Body of pancreas (tissue), 4 donors: ENCODE measurements at places on chromosomes 16 and 17.

DNA sequence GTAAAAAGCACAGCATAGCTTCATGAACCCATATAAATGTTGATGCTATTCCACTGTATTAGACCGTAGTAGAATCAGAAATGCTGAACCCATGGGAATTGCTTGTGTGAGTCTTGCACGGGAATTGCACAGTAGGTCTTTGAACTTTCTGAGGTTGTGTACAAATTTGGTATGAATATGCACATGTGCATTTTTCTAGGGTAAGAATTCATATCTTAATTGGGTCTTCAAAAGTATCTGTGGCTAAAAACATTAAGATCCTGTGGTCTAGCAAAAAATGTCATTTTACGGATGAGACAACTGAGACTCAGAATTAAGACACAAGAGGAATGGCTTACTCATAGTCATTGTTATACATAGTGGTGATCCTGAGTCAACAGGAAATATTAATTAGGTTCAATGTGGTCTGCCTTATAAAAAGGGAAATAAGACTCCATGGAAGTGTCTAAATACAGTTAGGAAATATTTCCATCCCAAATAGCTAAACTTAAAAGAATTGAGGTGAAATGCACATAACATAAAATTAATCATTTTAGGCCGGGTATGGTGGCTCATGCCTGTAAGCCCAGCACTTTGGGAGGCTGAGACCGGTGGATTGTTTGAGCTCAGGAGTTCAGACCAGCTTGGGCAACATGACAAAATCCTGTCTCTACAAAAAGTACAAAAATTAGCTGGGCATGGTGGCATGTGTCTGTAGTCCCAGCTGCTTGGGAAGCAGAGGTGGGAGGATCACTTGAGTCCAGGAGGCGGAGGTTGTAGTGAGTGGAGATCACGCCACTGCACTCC is 22.8 kb downstream of the TAOK1 start:
- DNase-seq = no peak

GRCh38 chr17:72705905-72706395 is 386.5 kb downstream of the SLC39A11 start:
- no peak for DNase-seq

- no peak for DNase-seq
Observed at GRCh38 chr17:78707016-78707415, 75.1 kb downstream of the CYTH1 start.

GRCh38 chr17:45197108-45197507 is 24.6 kb upstream of the FMNL1 start:
- DNase-seq = no peak

DNA sequence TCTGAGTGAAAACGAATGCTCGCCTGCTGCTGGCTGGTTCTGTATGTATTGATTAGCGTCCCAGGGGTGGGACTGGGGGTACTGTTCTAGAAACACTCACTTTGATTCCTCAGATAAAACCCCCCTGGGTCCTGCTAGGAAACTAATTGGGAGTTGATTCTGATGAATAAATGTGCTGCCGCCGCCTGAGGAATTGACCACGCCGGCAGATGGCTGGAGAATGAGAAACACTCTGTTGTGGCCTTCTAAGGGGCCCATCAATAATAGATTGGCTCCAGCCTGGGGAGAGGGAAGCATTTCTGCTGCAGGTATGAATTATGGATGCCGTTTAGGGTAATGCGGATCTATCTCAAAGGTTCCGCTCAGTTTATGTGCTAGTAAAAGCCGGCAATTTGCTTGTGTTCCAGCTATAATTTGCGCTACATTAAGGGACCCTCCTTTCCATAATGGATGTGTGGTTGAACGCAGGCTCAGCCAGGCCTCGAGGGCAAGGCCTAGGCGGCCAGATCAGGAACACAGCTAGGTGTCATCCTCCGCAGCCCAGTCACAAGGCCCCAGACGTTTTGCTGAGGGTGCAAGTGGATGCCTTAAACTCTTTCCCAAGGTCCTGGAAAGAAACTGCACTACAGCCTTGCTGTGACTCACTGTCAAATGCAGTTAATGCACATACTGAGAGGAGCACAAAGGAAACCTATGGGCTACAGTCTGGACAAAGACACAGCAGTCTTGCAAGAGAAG is 132.2 kb upstream of the HS3ST2 start:
- DNase-seq = no peak

DNA sequence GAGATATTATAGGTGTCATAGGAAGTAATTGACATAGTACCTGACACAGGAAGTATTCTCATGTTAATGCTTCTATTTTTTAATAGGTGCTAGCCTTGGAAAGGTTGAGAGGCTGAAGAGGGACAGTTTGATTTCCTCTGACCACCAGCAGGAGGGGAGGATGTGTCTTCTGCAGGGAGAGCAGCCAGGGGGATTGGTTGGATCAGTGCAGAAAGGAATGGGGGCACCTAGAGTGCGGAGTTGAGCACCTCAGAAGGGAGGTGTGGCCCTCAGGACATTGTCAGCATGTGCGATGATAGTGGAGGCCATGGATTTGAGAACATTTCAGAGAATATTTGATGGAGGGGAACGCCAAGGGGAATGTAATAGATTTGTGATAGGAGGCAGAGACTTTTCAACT is 23.4 kb downstream of the HAPSTR1 start:
- no peak for DNase-seq

GRCh38 chr17:45091778-45092425 is 30.8 kb downstream of the NMT1 start:
- no peak for DNase-seq

GRCh38 chr16:51399908-51400670 is 249.0 kb upstream of the SALL1 start:
- DNase-seq = no peak

- DNase-seq = no peak
Observed at GRCh38 chr16:83728492-83728891, 79.3 kb upstream of the HSBP1 start.

- DNase-seq = no peak
Observed at GRCh38 chr16:85335584-85336491, 223.6 kb upstream of the CIBAR2 start.

DNA sequence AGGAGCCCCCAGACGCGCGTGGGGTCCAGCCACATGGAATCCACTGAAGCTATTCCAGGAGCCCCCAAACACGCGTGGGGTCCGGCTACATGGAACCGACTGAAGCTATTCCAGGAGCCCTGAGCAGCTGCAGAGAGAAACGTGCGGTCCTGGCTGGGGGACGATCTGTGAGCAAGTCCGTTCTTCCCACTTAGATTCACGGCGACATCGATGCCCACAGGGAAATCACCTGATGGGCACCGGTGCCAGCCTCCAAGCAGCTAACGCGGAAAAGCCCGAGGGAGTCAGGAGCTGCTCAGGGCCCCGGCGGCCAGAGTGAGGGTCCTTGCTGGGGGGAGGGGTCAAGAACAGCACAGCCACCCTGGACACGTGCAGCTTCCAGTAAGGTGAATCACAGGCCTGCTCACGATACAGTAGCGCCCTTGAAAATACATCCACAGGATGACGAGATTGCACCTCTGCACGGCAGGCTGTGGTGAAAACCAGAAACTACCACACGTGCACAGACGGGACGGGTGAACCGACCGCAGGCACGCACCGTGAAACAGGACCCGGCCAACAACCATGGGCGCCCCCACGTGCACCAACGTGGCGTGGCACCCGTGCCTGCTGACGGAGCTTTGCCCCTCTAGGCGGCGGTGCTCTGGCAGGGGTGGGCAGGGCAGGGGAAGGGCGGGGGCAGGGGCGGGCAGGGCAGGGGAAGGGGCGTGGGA is 77.7 kb upstream of the GNG13 start:
- no peak for DNase-seq

DNA sequence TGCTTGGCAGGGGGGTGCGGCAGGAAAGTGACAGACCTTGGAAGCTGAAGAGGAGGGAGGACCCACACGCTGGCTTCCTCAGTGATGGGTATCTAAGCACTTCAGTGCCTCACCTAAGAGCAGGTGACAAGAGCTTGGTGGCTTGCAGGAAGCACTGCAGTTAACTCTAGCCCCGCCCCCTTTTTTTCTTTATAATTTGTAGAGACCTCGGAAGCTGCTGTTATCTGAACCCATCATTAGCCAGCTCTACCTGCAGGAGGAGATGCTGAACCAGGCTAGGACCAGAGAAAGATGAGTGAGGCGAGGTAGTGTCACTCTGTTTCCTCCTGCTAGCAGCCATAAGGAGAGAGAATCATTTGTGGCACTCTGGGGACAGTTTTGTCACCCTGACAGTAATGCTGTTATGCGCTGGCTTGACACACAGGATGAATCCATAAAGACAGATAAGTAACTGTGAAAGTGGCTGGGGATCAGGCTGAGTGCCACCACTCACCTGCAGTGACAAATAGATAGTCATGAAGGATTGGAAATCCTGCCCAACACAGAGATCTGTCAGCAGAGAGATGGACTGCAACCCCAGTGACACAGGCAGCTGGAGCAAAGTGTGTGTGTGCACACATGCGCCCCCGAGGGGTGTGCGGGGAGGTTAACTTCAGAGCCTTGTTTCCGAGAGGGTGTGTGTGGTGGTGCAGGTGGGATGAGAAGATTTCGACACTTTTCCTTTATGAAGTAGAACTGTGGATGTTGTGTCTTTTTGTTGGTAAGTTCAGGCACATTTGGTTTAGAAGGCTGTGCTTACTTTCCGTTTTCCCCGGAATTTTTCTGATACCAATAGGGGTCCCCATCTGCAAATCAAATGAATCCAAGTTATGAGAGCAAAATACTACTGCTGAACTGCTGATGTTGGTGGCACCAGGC is 224.0 kb downstream of the IRX3 start:
- no peak for DNase-seq

GRCh38 chr17:7437950-7438614 is 1.2 kb upstream of the FGF11 start:
- peak; percentile 37 for DNase-seq

GRCh38 chr17:63445954-63446752 is at the start of gene CYB561:
TSS of gene CYB561 (minus strand) at chr17:63446306. CDS start at chr17:63437547, 8,759 bp downstream.
- peak; percentile 89 for DNase-seq
